Esophagus squamous epithelium (tissue), 5 donors: ENCODE measurements at places on chromosomes 6 and 20.

DNA sequence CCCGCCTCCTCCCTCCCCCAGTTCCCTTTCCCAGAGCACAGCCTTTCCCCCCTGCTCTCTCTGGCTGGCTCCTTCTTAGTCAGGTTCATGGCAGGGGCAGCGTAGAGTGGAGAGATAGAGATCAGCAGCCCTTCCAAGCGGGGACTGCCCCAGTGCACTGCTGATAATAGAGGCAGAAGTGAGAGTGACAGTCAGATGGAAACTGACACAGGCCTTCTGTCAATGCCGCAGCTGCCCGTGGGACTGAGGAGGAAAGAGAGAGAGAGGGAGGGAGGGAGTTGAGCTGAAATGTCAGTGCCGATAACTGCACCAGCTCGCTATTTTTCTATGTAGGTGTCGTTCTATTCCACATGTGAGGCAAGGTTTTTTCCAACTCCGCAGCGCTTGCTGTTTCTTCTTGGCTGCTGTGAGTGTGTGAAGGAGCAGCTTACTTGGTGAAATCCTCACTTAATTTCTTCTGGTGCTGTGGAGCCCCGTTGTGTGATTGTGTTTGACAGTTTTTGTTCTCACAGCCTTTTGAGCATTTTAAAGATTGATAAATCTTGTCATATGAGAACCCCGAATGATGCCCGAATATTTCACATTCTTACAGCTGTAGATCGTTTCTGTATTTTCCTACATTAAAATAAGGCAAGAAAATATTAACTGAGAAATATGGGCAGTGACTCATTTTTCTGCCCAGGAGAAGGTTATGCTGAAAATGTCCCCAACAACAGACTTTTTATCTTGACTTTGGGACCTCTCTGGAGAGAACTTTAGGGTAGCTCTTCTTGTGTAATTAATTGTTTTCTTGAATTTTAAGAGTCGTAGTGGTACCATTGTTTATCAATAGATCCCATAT is 386.4 kb upstream of the MMS22L start:
- no peak for DNase-seq

- no peak for DNase-seq
Observed at GRCh38 chr20:24634855-24635254, 165.4 kb downstream of the SYNDIG1 start.

DNA sequence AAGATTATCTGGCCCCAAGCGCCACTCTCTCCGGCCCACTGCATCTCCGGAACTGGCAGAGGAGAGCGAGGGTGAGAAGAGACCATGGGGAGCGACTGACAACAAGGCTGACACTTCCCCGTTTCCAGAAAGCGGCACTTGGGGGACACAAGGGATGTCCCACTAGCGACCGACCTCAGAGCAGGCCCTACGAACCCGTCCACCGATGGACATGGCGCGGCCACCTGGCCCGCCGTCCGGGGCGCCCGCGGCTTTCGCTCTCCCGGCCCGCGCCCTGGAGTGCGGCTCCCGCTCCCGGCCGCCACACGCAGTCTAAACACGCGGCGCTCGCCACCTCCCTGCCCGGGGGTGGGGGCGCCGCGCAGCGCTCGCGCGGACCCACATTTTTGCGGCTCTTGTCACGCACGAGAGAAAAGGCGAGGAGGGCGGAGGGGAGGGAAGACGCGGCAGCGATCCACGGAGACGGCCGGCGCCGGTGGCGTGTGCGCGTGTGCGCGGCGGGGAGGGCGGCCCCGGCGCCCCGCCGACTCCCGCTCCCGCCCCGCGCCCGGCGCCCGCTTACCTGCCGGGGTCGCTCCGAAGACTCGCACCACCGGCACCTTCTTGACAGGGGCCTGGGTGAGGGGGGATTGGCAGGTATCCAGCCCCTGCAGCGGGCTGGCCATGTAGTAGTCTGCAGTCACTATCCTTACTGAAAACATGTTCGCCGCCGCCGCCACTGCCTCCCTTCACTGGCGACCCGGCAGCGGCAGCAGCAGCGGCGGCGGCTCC is 645 bp downstream of the REV3L start:
- no peak for DNase-seq

DNA sequence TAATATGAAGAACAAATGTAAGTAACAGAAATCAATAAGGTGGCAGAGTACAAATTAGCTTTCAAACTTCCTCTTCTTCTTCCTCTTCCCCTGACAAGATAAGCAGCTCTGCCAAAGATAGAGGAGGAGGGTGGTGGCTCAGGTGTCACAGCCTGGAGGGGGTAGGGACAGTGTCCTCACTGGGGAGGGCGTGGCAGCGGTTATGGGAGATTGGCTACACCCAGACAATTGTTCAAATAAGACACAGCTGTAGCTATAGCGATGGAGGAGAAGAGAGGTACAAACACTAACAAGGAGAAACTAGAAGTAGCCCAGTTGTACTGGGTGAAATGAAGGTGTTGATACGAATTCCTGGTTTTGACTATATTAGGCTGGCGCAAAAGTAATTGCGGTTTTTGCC is 198.5 kb downstream of the TBXT start:
- DNase-seq, result no peak

DNA sequence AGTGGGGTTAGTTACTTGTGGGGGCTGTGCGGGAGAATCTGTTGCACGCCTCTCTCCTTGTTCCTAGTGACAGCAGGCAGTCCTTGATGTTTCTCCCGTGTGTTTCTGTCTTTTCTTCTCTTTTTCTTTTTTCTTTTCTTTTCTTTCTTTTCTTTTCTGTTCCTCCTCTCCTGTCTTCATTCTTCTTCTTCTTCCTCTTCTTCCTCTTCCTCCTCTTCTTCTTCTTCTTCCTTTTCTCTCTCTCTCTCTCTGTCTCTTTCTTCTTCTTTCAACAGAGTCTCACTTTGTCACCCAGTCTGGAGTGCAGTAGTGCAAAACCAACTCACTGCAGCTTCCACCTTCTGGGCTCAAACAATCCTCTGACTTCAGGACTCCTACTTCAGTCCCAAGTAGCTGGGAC is 6.8 kb upstream of the AIG1 start:
- DNase-seq, result no peak

DNA sequence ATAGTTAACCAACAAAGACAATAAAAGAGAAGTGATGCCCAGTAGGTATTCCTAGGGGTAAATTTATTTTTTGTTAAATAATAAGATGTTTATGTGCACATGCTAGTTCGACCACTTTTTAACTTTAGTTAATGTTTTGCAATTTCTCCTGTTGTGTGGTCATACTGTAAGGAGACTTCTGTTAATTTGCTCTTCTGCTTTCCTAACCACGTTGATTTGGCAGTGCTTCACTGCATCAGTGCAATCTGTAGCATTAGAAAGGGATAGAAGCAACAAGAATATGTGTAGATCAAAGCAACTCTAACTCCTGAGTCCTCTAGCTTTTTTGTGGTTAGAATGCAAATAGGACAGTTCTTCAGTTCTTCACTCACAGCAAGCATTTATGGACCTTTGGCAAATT is 13.9 kb downstream of the MYB start:
- DNase-seq, result no peak

DNA sequence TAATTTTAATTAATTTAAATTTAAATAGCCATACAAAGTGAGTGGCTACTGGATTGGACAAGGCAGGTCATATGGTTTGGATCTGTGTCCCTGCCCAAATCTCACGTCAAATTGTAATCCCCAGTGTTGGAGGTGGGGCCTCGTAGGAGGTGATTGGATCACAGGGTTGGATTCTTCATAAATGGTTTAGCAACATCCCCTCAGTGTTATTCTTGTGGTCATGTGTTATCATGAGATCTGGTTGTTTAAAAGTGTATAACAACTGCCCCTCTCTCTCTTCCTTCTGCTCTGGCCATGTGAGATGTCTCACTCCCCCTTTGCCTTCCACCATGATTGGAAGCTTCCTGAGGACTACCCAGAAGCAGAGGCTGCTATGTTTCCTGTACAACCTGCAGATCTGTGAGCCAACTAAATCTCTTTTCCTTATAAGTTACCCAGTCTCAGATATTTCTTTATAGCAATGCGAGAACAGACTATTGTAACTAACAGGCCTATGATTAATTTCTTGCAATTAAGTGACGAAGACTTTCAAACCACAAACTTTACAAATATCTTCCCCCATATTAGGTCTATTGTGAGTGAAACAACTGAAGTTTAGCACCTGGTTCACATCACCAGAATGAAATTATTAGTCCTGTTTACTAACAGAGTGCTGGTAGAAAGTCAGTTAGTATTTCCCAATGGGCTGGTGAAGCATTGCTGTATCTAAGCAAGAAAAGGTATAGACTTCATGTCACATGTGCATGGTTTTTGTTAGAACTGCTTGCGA is 60.0 kb upstream of the TNFAIP3 start:
- no peak for DNase-seq

DNA sequence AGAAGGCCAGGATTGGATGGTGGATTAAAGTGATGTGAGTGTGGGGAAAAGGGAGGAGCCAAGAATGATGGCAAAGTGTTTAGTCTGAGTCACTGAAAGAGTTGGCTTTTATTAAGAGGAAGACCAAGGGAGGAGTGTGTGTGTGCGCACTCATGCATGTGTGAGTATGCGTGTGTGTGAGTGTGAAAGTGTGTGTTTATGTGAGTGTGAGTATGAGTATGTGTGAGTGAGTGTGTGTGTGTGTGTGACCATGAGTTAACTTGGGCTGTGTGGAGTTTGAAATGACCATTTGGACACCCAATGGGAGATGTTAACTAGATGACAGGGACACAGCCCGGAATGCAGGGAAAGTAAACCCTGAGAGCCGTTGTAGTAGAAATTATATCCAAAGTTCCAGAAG is 57.6 kb upstream of the EYA2 start:
- no peak for DNase-seq

- no peak for DNase-seq
Observed at GRCh38 chr6:8219352-8219943, 117.1 kb upstream of the EEF1E1 start.

DNA sequence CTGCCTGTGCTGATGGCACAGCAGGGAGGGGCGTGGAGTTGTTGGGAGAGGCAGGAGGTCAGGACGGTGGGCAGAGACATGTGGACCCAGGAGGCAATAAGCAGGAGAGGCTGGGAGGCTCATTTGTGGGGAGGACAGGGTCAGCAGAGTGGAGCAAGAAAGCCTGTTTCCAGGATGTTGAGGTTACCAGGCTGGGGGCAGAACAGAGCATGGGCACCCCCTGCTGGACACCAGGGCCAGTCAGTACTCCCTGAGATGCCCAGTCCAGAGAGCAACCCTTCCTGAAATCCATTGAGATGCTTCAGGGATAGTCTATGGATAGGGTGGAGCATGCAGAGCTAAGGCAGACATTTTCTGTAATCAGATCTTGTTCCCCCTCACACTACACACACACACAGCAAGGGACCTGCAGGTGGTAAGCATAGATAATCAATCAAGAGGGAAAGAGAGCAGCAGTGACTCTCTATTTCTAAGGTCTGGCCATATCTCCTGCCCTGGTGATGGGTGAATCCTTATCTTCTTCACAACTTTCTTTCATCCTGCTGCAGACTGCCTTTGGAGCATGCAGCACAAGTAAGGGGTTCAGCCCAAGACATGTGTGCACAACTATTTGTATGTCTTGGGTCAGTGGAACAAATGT is 41.7 kb downstream of the MOCS1 start:
- DNase-seq, result no peak

- no peak for DNase-seq
Observed at GRCh38 chr6:31321820-31322219, 35.2 kb downstream of the HLA-B start.
